ENCODE measurements at places on chromosomes 12 and 14.
A peak's percentile ranks its signal among the peaks of the same experiment; 100 is the strongest.

DNA sequence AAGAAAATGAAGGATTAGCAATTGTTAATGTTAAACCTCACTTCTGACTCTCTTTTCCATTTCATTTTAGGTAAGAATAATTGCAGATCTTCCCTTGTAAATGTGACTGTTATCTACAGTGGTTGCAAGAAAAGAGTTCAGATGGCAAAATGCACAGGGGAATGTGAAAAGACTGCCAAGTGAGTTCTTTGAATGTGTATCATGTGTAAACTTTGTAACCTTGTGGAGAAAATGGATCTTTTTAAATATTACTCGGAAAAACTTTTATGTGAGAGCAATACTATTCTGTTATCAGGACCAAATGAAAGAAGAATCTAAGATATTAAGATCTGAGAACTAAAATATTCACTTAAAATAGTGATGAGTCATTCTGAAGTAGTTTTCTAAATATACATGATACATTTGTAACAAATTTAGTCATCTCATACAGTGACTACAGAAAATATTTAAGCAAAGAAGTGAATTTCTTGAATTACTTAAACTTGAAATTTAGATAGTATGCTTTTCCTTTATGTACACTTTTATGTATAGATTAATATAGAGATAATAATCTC is 122.5 kb upstream of the CNTN1 start:
- no peak for DNase-seq

- no peak for DNase-seq
Measured at GRCh38 chr14:24870949-24871701, 178.8 kb downstream of the STXBP6 start.

DNA sequence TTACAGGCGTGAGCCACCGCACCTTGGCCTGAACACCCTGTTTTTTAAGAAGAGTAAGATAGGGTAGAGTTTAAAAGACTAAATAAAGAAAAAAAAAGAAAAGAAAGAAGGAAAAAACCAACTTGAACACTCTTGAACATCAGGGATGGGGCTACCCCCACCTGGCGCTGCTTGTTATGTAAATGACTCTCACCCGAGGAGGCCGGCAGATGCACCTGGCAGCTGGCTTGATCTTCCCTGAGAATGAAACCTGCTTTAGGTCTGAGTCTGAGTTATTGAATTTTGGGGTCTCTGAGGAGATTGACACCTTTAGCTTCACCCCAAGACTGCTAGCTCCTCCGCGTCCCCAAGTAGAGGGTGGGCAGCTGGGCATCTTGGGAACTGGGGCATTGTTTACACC is 15.5 kb upstream of the MEG3 start:
- no peak for DNase-seq

DNA sequence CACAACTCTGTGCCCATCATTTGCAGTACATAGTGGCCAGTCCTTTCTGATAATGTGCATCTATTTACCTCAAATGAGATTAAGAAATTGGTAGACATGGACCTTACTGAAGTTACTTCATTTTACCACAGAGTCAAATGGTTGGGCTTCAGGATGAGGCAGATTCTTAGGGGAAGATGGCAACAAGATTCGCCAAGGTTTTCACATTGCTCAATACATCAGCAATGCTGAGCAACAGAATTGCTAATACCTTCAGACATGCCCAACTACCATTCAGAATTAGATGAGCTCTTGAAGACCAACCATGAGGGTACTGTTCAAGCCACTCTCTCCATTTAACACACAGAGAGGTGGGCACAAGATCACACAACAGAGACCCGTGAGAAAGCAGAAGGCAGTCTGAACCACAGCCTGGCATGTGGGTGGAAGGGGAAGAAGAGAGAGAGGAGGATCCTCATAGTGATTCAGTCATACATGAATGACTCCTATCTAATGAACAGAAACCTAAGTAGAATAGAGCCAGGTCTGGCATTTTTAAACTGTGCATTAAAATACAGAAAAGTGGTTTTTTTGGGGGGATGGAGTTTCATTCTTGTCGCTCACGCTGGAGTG is 28.5 kb downstream of the CPM start:
- no peak for DNase-seq

- DNase-seq = no peak
Measured at GRCh38 chr12:53325511-53326061, 4.2 kb upstream of the AAAS start.

DNA sequence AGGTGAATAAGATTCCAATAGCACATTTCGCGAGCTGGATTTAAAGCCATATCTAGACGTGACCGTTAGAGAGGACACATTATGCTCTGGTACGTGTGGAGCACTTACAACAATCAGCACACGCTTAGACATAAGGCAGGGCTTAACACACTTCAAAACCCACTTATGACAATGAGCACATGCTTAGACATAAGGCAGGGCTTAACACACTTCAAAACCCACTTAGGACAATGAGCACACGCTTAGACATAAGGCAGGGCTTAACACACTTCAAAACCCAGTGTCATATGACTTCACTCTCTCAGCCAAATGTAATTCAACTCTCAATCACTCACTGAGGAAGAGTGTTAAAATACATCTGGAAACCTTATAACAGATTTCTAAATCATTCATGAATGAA is 11.2 kb upstream of the PLD4 start:
- DNase-seq = no peak

GRCh38 chr12:54207539-54208294 is 18.9 kb upstream of the SMUG1 start:
- DNase-seq = peak; percentile 75

GRCh38 chr12:49796606-49797448 is 31.4 kb downstream of the NCKAP5L start:
- DNase-seq = no peak

GRCh38 chr12:68067762-68068376 is 78.6 kb downstream of the IFNG-AS1 start:
- no peak for DNase-seq

DNA sequence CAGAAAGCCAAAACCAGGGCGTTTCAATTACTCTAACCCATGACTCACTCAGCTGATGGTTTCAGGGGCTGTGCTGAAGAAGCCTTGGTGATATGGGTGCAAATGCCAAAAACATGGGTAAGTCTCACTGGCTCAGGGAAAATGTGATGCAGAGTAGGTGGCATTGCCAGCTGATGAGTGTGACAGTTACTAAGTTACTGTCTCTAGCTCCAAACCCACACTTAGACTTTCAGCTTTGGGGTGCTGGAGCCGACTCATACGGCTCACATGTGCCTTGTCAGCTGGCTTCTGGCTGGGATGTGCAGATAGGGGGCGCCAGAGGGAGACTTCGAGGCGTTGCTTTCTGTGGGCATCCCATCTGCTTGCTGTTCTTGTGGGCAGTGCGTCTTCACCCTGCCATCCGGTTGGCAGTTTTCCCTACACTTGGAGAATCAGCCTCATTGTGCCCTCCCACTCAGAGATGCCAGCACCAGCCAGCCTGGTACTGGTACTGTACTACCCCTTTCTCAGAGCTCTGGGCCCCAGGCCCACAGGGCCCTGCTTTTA is 11.1 kb upstream of the KRT7 start:
- DNase-seq = peak; percentile 43

DNA sequence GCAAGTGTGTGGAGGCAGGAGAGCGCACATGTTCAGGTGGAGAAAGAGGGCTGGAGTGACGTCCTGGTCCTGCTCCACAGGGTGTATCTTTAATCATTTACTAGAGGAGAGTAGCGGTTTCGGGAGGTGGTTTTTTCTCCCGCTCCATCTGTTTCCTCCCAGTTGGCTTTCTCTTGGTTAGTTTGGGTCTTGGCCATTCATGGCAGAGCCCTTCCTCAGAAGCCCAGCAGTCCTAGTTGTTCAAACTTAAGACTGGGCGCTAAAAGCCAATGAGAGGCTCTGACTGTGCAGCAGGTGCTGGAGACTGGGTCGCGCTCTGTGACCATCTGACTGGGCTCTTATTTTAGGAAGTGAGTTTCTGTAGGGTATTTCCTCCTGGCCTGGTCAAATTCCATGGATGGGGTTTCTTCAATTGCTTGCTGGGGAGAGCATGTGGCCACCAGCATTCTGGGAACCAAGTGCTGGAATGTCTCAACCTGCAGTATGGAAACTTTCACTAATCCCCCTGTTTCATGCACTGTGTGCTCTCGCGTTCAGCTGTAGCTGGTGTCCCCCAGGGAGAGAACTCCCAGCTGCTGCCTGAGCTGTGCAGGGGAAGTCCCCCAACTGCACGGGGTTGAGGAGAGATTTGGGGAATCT is 27.4 kb upstream of the TSPAN9 start:
- DNase-seq = no peak

DNA sequence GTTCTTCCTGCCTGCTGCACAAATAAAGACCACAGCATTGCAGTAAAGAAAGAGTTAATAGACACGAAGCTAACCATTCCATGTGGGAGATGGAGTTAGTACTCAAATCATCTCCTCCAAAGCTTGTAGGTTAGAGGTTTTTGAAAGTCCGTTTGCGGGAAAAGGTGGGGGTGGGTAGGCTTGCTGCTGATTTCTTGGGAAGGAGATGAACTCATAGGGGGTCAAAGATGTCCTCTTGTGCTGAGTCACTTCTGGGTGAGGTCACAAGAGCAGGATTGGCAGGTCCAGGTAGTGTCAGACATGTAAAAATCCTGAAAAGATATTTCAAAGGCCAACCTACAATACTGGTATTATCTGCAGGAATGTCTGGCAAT is 66.4 kb downstream of the PTHLH start:
- DNase-seq = no peak

- peak; percentile 70 for DNase-seq
Measured at GRCh38 chr14:24310646-24311604, at the start of gene LTB4R. Gene LTB4R (plus strand): TSS chr14:24311502. CDS start chr14:24315652, 4,150 bp downstream.

DNA sequence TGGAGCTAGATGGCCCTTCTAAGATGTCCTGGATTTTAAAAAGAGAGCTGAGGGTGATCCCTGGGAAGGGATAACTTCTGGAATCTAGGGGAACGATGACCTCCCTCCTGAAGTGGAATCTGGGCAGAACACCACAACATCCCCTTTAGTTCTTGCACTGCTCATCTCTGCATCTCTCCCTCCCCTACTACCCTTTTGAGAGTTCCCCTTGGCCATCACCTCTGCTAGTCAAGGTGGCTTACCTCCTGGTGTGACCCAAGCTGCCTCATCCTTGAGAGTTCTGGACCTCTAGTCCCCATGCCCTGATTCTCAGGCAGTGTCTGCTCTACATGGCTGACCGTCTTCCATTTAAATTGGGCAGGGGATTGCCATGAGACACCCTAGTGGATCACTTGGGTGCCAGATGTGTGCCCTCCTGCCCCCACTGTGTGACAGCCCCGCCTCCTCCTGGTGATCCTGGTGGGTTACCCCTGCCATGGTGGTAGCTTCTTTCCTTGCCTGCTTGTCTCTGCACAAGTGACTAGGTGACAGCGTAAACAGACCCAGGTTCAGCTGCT is 216.4 kb downstream of the PCNX1 start:
- DNase-seq = no peak

DNA sequence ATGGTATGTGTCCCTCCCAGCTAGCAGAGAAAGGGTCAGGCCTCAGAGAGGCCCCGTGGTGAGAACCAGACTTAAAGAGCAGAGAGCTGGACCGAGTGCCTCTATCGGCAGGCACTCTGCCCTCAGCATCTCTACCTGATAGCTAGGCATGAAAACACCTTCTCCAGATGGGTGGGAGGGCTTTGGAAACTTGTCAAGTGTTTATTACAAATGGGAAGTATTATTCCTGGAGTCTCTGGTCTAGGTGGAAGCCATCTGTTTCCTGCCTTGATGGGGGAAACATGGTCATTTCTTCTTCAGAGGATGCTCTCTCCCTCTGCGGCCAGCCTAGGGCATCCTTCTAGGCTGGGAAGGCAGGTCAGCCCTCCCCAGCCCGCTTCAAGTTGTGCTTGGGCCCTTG is 2.3 kb downstream of the TMEM63C start:
- no peak for DNase-seq

DNA sequence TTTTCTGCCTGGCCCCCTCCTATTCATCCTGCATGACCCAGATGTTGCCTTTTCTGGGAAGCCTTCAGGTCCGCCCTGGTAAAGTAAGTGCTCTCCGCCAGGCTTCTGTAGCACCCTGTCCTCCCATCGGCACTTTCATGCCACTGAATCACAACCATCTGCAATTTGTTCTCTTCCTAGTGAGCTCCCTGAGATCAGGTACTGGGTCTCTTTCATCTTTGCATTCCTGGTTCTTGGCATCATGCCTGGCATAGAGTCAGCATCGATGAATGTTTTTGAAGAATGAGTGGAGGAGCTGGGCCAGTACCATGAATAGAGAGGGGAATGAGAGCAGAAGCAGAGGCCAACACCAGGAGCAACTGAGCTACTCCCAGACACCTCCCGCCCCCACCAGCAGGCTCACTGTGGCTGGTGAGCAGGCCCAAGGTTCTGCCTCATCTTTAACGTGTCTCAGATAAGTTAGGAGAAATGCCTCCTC is 13.1 kb downstream of the ZDHHC22 start:
- no peak for DNase-seq

DNA sequence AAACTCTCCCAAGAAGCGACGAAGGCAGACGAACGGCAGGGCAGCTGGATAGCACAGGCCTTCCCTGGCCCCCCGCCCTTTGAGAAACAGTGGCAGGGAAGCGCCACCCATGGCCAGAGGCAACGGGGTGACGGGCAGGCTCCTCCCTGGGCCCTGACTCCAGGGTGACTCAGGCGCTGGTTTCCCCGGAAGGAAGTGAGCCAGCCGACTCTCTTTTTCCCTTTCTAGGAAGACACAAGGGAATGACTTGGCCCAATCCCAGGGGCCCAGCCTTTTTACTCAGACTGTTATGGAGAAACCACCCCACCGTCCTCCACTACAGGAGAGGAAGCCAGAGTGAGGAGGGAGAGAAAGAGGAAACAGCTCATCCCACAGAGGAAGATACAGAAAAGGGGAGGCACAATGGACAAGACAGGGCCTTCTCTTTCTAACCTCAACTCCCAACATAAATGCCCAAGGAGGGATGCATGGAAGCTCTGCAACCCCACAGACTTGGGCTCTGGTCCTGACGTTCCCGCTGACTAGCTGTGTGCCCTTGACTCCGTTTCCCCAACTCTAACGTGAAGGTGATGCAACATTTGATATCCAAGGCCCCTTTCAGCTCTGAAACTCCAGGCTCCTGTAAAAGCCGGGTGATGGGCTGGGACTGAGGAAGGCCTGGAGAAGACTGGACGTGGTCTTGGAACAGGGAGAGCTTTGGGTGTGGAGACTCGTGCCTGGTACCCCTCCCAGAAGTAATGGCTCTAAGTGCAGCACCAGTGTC is 27.9 kb downstream of the ACTN1 start:
- DNase-seq = no peak

DNA sequence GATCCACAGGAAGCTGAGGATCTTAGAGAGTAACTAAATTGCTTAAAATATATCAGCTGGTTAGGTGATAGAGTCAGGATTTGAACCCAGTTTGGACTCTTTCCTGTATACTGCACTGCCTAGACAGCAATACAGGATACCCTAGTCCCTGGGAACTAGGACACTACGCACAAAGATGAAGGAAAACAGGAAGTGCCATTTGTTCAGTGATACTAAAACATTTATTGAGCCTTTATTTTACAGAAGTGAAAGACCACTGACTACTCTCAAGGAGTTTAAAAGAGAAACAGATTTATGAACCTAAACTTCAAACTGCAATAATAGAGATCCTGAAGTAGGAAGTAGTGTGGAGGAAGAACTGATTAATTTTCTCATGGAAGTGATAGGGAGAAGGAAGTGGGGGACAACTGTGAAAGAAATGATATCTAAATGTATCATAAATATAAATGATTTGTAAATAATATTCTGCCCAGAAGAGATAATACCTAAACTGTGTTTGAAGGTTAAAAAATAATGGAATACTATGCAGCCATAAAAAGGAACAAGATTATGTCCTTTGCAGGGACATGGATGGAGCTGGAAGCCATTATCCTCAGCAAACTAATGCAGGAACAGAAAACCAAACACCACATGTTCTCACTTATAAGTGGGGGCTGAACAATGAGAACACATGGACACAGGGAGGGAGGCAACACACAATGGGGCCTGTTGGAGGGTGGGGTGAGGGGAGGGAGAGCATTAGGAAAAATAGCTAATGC is 18.2 kb downstream of the MSRB3 start:
- no peak for DNase-seq

GRCh38 chr12:111405859-111406473 is at the start of gene SH2B3:
Gene SH2B3 (plus strand): TSS chr12:111405923. CDS start chr12:111418146, 12,223 bp downstream.
- DNase-seq = no peak
